Epithelial cell of alveolus of lung (primary cell): ENCODE measurements at places on chromosomes 5 and 9. TPM values are rescaled to one million over a fixed set of nuclear protein-coding genes. Genes with fewer than 3 reads are reported as not detected.

PRRC1 gene
- total RNA-seq = 70.9 and 72.3 TPM in 2 replicates

IL7R gene
- total RNA-seq = 0.48 and 19.7 TPM in 2 replicates

RMRP gene
- 5,375 and 9,932 TPM in 2 replicates for total RNA-seq

PCDHGA11 gene
- total RNA-seq = 5.9 and 13.7 TPM in 2 replicates

CCDC69 gene
- 3.5 and 13.6 TPM in 2 replicates for total RNA-seq

CDH6 gene
- 3.4 and 12.3 TPM in 2 replicates for total RNA-seq

OR1L8 gene
- total RNA-seq = not detected in 2 replicates
